Common myeloid progenitor, CD34-positive (primary cell): ENCODE measurements at places on chromosomes 1 and 21.
A peak's percentile ranks its signal among the peaks of the same experiment; 100 is the strongest.

- no peak for DNase-seq
Measured at GRCh38 chr1:166017395-166017794, 149.4 kb downstream of the FAM78B start.

GRCh38 chr1:149936170-149936991 lies at the start of gene MTMR11:
MTMR11 (minus strand) TSS chr1:149936879; CDS start chr1:149936647, 232 bp downstream.
- no peak for DNase-seq

- DNase-seq = no peak
Measured at GRCh38 chr1:210123924-210124589, 108.5 kb upstream of the SERTAD4 start.

GRCh38 chr21:45248893-45249381 lies 38.8 kb downstream of the POFUT2 start:
- DNase-seq = no peak

GRCh38 chr1:18360251-18360650 lies 120.5 kb upstream of the KLHDC7A start:
- no peak for DNase-seq

- DNase-seq = peak; percentile 48
Measured at GRCh38 chr1:192104852-192105251, 53.4 kb upstream of the RGS18 start.

- DNase-seq = no peak
Measured at GRCh38 chr21:42003051-42003461, 7.1 kb downstream of the ZBTB21 start.

DNA sequence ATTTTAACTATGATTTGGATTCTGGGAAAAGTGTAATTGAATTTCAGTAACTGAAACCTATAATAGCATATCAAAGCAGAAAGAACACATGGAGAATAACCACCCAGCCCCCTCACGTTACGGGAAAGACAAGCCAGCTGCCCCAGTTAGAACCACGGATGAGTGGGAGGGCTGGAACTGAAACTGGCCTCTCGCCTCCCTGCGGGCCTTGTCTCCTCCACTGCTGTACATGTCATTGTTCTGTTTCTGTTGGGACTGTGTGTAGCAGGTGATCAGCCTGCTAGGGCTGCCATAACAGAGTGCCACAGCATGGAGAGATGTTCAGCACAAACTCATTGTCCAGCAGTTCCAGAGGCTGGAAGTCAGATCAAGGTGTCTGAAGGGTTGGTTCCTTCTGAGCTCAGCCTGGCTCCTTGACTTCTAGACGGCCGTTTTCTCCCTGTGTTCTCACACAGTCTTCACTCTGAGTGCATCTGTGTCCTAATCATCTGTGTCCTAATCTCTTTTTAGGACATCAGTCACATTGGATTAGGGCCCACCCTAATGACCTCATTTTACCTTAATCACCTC lies 52.4 kb downstream of the MAP3K21 start:
- no peak for DNase-seq

- DNase-seq = no peak
Measured at GRCh38 chr1:10467078-10467477, 5.3 kb downstream of the DFFA start.

DNA sequence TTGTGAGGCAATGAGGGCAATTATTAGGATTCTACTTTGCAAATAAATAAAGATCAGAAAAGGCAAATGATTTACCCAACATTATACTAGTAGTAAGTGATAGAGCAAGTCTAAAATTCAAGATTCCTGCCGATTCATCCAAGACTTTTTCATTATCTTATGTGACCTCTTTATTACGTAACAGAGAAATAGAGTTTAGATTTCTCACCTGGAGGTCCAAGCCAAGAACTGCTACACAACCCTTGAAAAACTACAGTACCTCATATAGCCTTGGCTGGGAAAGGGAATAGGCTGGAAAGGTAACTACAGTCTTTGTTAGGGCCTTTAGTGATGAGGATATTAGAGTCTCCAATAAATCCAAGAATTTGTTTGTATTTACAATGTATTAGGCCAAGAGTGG lies 13.3 kb downstream of the EEIG2 start:
- DNase-seq = no peak

DNA sequence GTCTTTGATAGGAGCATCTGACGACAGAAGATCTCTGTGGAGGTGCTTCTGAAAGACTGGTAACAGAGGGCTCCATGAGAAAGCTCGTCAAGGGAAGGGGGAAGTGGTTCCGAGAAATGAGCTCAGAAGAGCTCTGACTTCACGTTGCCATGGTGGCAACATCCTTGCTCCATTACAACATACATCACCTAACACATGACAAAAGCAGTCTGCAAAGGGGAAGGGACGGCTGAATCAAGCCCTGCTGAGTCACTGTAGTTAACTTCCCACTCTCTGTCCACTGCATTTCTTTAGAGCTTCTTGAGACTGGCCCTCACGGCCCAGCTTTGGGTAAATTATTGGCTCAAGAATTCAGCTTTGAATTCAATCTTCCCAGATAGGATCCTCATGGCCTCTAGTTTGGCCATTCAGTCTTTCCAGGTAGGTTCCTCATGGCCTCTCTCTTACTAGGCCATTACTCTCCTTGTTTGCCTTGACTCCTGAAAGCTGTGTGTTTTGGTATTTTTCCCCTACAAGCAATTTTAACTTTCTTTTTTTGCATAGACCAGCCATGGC lies 88.0 kb upstream of the ZNF648 start:
- DNase-seq = peak; percentile 78

DNA sequence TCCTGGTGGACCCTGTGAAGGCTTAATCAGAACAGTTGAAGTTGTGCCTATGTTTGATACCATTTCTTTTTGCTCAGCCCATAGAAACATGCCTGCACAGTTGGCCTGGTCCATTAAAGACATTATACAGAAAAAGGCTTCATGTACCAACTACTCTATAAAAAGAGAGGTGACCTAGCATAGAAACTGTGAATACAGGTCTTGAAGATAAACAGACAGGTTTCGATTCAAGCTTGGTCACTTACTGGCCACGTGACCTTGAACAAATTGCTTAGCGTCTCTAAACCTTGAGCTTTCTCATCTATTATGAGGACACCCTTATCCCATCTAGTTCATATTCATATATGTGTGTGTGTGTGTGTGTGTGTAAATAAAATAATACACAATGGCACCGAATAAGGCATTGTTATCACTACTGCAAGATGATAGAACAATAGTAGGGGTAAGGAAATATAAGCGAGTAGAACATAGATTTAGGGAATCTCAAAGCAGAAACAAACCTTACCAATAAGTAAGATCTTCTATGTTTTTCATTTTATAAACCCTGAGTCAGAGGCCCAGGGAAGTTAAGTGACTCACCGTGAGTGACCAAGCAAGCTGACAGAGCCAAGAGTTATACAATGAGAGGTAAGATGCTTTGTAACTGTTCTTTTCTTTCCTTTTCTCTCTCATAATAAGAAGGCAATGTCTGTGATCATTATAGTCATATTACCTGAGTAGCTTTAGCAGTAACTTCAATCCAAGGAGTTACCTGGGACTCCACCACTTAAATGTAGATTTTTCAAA lies 476.8 kb upstream of the DEPDC1 start:
- DNase-seq = no peak

DNA sequence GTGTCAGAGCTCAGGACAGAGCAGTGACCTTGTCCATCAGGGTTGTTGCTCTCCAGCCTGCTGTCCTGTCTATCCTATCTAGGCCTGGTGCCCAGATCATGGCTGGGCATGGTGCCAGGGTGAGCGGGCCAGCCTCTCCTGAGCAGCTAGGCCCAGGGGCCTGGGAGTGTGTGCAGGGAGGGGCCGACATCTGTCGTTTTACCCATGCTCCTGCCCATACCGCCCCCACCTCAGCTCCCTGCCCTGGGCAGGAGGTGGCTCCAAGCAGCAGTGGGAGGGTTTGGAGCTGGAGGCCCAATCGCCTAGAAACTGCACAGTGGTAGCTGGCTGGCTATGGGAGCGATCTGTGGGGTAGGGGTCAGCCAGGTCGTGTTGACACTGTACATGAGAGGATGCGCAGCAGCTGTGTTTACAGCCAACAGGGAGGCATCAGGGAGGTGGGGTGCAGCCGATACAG lies 6.5 kb downstream of the INSRR start:
- DNase-seq = no peak

DNA sequence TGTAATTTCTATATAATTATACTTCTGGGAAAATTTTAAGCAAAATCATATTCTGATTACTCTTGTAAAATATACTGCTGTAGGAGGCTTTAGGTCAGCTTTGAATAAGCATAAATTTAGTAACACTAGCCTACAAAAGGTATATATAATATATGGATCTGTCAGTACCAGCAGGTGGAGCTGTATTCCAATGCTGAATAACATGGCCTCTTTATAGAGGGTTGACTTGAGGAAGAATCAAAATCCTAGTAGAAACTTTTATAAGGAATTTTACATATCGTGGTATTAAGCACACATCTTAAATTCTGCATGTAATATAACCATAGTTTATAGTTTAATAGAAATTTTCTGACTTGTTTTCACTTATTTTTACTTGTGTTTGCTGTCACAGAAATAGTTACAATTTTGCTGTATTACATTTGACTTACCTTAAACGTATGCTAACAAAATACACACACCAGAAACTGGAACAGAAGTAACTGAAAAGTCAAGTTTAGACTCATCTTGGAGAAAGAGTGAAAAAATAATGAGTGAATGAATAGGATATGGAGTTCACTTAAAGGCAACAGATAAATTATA lies 79.3 kb downstream of the HMCN1 start:
- peak; percentile 39 for DNase-seq

GRCh38 chr21:35582731-35583130 lies 477.6 kb downstream of the SETD4 start:
- DNase-seq = no peak

DNA sequence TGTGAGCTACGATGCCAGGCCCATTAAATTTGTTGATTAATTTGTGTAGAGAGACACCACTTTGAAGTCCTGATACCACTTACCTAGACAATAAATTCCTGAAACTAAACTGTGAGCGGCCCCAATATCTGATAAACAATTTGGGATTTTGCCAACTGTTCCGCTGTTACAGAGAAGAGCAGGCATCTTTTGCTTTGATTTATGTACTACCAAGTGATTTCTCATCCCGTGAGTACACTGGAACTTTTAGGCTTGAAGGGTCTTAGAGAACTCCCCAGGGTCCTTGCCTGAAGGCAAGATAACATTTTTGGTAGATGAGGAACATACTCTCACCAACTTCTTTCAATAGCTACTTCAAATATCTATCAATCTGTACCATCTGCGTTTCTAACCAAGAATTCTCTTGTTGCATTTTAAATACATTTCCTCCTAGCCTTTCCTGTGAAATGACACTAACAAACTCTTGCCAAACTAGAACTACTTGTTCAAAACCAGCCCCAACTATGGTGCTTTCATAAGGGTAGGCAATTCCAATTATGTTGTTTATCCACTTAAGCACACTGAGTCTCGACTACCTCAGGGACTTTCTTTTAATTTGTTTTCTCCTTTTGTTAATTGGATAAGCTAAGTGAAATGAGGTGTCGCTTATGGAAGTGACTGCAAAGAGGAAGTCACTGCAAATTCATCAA lies 23.2 kb upstream of the SLC30A1 start:
- no peak for DNase-seq

DNA sequence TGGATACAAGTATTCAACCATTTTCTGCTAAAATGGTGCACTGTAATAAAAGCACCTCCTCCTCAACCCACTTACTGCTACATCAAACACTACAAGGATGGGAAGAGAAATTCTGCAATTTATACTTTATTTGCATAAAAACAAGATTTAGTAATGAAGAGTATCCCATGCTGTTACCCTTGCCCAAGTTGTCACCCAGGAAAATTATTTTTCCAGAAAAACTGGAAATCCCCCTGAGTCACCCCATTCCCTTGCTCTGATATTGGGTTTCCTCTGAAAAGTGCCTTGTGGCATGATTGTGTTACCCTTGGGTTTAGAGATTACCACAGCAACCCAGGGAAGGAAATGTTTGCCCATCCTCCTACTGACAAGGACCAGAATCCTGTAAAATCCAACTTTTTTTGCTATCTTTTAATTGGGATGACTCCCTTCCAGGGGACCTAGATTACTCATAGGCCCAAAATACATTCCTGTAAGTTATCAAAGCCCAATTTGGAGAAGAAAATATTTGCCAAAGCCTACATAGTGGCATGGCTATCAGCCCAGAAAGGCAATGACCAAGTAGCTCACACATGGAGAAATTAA lies 16.5 kb upstream of the ZC3H11B start:
- no peak for DNase-seq

DNA sequence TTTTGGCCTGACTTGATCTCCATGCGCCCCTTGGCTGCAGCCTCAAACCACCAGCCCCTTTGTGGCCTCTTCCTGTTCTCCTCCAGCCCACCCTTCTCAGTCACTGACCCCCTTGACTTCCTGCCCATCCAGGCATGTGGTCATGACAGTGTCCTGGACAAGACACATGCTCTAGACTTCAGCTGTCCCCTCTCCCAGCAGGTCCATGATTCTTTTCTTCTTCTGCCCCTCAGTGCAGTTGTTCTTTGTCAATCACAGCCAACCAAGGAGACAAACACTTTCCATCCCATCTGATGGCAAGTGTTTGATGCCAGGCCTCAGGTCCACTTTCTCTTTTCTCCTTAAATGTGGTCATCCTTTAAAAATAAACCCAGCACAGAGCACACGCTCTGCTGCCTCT lies 49.7 kb downstream of the SYT6 start:
- no peak for DNase-seq

DNA sequence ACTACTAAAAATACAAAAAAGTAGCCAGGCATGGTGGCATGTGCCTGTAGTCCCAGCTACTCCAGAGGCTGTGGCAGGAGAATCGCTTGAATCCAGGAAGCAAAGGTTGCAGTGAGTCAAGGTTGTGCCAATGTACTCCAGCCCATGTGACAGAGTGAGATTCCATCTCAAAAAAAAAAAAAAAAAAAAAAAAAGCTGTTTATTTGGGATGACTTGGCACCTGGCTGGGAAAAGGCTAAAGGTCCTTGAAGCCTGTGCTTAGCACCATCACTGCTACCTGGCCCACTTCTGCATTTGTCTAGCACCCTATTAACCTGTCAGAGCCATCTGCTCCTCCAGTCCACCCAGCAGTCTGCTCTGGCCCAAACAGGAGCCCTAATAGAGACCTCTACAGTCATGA lies 25.0 kb downstream of the PRDX6 start:
- no peak for DNase-seq

- DNase-seq = no peak
Measured at GRCh38 chr1:86062453-86062852, 94.1 kb downstream of the COL24A1 start.

DNA sequence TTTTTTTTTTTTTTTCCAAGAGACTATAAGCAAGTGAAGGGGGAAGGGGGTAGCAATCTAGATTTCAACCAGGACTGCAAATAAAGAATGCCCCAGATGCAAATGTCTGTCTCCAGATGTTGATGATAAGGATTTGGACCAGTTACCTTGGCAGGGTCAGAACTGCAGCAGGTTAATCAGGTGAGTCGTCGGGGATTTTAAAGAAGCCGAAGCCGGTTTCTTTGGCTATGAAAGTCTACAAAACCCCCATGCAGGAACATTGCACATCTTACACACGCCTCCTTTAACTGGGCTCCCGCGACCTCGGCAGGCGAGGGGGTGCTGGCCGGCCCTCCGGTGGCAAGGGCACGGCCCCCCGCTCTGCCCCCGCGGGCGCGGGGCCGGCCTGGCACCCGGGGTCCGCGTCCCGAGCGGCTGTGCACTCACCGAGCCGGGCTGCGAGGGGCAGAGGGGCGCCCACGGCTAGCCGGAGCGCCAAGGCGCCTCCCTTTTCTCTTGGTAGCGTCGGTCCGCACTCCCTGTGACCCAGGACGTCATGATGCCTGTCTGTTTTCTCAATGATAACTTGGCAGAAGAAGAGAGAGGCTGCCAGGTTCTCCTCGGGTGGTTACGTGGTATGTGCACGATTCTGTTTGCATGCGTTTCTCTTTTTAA lies 366.3 kb upstream of the ESRRG start:
- no peak for DNase-seq
